ENCODE measurements at places on chromosomes 1 and 21.

- no peak for DNase-seq
Observed at GRCh38 chr1:193030280-193030679, 28.9 kb downstream of the UCHL5 start.

GRCh38 chr1:9726905-9727595, 75.5 kb downstream of the PIK3CD start:
- DNase-seq = peak; percentile 86

DNA sequence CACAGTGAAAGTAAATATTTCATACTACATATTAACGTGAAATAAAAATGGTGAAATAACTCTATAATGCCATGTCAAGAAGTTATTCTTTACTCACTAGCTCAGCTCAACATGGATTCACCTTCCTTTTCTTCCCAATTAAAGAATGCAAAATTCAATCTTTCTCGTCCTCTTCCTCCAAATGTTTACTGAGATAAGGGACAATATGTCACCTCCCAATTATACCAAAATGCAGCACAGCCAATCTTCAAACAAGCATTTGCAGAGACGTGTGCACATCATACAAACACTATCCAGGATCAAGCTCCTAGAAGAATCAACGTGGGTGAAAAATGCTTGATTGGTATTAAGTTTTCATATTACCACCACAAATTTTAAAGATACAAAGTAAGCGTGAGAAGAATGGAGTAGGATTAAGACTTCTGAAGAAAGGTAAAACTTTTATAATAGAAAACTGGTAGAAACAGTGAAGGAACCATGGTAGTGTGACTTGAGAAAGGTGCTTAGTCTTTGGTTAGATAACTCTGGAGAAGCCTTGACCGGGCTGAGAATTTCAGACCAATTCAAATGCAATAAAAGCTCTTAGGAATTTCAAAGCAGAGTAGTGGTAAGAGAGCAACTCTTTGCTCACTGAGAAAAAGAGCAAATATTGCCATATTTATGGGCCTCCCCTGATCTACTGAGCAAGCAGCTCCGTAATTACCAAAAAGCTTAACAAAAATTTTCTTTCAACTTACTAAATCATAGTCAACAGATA, 7.2 kb downstream of the PTP4A2 start:
- no peak for DNase-seq

DNA sequence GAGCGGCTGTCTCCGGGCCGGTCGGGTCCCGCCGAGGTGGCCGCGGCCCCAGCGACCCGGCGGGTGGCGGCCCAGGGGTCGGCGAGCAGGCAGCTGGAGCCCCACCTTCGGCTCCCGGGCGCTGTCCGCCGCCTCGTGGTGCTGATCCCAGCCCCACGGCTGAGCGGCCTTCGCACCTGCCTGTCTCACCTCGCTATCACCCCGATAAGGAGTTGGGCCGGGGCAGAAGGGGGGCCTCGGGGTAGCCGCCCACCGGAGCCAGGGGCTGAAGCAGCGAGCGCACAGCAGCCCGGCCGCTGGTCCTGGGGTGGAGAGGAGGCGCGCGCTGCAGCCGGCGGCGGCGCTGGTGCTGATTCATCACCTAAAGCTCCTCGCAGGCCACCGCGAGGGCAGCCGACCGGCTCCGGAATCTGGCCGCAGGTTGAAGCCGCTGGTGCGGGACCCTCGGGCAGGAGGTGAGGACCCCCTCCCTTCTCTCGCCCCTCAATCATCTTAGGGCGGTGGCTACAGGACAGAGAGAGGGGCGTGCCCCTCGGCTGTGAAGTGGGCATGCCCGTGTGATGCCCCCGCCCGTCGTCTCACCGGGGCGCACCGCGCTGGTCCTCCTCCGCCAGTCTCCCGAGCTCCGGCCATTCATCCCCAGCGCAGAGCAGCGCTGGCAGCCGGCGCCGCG, 575 bp downstream of the TRIM67 start:
- DNase-seq = peak; percentile 76

DNA sequence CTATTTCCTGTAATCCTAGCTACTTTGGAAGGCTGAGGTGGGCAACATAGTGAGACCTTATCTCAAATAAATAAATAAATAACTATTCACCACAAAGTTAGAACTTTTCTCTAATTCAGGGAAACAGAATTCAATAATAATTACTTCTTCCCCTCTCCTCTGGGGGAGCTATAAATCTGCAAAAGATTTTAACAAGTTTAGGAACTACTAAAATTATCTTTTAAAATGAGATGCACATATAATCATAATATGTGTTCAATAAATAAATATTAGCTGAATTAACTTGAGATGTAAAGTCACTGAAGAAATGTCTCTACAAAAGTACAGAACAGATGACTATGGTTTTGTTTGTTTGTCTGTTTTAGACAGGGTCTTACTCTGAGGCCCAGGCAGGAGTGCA, 14.1 kb downstream of the WDR47 start:
- DNase-seq = no peak

GRCh38 chr1:156082309-156083091, at the start of gene MEX3A:
TSS of gene MEX3A (minus strand) at chr1:156082465. CDS start at chr1:156081998, 467 bp downstream.
- DNase-seq = peak; percentile 86

DNA sequence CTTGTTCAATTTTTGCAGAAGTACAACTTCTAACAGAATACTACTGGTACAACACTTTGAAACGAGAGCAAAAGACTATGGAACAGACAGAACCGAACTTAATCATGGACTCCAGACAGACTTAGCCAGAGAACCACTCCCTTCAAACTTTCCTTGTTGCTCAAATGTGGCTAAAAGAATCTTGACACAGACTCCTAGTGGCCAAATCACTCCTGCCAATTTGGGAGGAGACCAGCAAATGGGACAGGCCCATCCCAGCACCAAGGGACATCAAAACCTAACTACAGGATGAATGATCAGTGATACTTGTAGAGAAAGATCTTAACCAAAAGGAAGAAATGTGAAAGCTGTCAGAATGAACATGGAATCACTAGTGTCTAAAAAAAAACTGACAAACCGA, 154.0 kb downstream of the MATN1 start:
- DNase-seq = no peak

GRCh38 chr1:81549588-81550127, 251.1 kb upstream of the ADGRL2 start:
- DNase-seq = peak; percentile 84

- no peak for DNase-seq
Observed at GRCh38 chr1:36821386-36821785, 212.9 kb downstream of the GRIK3 start.

DNA sequence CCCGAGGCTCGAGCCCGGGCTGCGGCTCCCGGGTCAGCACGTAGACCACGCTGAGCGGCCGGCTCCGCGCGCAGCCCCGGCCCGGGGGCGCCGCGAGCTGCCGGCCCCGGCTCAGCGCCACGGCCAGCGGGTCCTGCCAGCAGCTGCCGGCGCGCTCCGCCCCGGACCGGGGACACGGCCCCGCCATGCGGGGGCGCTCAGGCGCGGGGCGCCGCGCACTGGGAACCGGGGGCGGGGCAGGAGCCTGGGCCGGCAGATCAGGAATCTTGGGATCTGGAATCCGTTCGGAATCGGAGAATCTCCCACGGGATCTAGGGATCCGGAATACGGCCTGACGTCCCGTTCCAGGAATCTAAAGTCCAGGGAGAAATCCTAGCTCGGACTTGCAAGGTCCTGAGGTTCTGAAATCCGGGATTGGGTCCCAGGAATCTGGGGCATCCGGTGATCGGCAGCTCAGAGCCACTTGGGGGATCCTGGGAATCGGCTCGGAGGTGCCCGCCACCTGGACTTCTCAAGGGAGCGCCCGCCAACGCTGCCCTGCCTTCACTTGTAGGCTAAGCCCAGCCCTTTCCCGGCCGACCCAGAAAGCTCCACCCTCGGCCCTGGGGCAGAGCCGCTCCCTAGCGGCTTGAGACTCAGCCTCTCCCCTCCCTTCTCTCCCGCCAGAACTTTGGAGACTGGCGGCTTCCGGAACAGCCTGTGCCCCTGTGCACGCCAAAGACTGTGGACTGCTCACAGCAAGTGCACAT, at the start of gene MAP3K6:
MAP3K6 (minus strand) TSS at position 551 of the 749 bp plus-strand sequence; CDS start at position 187, 364 bp downstream.
- DNase-seq = peak; percentile 83

- DNase-seq = no peak
Observed at GRCh38 chr1:153848805-153849204, 73.6 kb downstream of the SLC27A3 start.

- no peak for DNase-seq
Observed at GRCh38 chr1:205124726-205125125, 2.9 kb upstream of the RBBP5 start.

DNA sequence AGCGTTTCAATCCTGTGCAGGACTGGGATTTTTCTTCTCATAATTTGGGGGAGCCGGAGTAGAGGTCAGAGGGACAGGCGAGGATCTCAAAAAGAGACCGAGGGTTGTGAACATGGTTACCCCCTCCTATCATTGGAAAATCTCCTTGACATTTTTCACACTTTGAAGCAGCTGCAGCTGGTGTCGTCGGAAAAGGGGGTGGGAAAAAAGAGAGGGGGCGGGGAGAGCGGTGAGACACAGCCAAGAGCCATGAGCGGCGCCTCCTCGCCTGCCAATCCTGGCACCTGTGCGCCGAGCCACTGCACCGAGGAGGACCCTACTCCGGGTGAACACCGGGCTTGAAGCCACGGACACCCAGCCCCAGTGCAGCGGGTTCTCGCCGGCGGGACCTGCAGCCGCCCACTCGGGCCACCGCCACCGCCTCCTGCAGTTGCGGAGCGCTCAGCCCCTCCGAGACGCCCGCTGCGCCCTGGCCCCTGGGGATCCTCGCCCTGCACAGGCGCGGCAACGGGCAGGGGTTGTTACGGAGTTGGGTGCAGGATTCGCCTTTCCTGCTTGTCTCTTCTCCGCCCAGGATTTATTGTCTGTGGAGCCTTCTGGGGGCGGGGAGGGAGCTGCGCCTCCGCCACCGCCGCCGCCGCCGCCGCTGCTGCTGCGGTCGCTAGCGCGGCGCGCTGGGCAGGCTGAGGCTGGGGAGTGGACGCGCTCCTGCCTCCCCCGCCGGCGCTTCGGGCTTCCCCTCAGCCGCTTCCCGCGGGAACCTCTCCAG, at the start of gene LRRC7:
LRRC7 (plus strand) TSS at position 271 of the 769 bp plus-strand sequence. CDS start 718 bp downstream, outside the sequence.
- DNase-seq = peak; percentile 78

GRCh38 chr1:59952065-59952464, 25.5 kb upstream of the CYP2J2 start:
- no peak for DNase-seq

- no peak for DNase-seq
Observed at GRCh38 chr1:221514806-221515205, 227.1 kb downstream of the DUSP10 start.

DNA sequence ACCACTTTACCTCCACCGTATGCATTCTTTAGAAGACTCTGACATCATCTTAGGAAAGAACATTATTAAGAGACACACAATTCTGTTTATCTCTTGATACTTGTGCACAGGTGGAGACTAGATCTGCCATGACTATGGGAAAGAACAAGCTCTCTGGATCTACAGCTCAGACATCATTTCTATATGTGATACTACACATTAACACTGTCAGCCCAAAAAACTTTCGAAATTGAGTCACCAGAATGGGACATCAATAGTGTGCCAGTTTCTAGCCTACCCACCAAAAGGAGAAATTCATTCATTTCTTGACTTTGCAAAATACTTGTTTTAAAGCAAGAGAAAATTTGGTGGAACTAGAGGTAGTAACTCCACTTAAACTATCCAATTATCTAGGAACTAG, 6.0 kb upstream of the EVI5 start:
- DNase-seq = no peak

GRCh38 chr21:28580585-28580984, 412.1 kb downstream of the LTN1 start:
- DNase-seq = no peak

- peak; percentile 100 for DNase-seq
Observed at GRCh38 chr1:43453442-43454269, at the start of gene HYI. TSS of gene HYI (minus strand) at chr1:43453931. CDS start at chr1:43453793, 138 bp downstream.

DNA sequence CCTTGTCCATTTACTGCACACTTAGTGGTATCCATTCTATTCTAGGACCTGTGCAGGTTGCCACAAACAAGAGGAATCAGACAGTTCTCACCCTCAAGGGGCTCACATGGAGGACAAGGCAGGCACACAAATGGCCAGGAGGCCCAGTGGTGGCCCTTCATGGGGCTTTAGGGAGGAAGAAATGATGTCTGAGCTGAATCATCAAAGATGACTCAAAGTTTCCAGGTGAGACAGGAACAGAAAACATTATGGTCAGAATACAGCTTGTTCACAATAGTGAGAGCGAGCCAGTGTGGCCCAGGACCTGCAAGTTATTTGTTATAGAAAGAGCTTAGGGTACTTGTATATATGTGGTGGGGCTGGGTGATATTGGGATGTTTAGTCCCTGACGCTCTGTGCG, 26.4 kb downstream of the SHISAL2A start:
- DNase-seq = no peak

DNA sequence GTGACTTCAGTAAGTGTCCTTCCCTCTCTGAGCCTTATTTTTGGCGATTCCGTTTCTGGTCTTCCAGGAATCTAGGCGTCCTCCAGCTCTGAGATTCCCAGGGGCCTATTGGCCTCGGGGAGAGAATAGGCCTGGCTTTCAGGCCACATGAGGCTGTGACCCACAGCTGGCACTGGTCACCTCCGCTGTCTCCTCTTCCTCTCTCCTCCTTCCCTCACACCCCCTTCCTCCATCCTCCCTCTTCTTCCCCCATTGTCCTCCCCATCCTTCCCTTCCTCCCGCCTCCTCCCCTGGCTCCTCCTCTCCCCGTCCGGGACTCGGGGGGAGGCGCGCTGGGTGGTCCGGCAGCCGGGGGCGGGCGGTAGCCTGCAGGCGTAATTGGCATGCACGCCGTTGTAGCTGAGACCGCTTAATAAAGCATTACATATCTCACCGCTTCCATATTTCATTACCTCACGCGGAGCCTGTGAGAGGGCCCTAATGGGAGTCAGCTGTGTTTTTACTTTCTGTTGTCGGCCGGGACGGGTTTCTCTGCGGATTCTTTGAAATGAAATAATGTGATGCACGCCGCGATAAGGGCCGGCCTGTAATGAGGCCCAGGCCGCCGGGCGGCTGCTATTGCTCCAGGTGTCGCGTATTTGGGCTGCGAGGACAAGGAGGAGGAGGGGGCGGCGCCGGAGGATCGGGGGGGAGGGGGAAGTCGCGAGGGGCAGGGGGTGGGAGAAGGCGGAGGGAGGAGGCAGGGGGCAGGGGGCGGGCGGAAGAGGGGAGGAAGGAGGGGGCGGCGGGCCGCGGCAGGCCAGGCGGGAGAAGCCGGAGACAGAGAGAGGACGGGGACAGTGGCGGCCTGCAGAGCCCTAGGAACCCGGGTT, 95.3 kb downstream of the FOXD2 start:
- DNase-seq = peak; percentile 67

- no peak for DNase-seq
Observed at GRCh38 chr1:60037669-60038068, 35.9 kb downstream of the C1orf87 start.

Data from NCI-H510A treated with DMSO at 0.1 percent for 48 hours (cell line).